ENCODE measurements at places on chromosomes 1 and 21.

- DNase-seq = no peak
Measured at GRCh38 chr1:36602184-36602583, 119.5 kb upstream of the CSF3R start.

DNA sequence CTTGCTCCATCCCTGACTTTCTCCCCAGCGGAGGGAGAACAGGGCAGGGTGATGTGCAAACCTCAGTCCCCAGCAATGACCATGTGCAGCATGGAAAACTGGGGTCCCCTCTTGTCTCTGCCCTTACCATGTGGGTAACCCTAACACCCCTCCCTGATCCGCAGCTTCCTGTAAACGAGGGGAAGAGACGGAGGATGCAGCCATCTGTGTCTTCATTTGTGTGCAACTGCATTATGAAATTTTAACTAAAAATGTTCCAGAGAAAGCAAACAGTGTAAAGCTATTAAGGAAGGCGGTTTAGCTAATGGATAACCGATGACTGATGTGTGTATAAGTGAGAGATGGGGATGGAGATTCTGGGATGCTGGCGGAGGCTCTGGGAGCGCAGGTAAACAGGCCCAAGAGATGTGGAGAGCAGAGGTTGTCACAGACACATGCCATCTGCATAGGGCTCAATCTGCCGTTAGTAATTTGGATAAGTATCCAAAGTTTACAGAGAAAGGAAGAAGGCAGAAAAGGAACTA is 206.6 kb downstream of the DSCAM start:
- DNase-seq = no peak

DNA sequence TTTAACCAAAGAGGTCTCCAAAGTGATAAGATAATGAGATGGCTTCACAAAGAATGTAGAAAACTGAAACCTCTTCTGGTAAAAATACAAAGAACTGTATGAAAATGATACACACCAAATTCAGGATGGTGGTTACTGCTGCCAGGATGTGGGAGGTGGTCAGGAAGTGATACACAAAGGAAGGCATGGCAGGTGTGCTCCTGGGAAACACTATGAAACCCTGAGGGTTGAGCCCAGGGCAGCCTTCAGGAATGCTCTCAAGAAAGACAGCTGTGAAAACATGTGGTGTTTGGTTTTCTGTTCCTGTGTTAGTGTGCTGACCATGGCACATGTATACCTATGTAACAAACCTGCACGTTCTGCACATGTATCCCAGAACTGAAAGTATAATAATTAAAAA is 109.3 kb downstream of the NTNG1 start:
- no peak for DNase-seq

GRCh38 chr1:68954841-68955240 is 458.0 kb upstream of the DEPDC1 start:
- no peak for DNase-seq

GRCh38 chr1:41480204-41481108 is 4.0 kb downstream of the EDN2 start:
- no peak for DNase-seq

- DNase-seq = no peak
Measured at GRCh38 chr1:109893532-109894171, 17.0 kb upstream of the CSF1 start.

DNA sequence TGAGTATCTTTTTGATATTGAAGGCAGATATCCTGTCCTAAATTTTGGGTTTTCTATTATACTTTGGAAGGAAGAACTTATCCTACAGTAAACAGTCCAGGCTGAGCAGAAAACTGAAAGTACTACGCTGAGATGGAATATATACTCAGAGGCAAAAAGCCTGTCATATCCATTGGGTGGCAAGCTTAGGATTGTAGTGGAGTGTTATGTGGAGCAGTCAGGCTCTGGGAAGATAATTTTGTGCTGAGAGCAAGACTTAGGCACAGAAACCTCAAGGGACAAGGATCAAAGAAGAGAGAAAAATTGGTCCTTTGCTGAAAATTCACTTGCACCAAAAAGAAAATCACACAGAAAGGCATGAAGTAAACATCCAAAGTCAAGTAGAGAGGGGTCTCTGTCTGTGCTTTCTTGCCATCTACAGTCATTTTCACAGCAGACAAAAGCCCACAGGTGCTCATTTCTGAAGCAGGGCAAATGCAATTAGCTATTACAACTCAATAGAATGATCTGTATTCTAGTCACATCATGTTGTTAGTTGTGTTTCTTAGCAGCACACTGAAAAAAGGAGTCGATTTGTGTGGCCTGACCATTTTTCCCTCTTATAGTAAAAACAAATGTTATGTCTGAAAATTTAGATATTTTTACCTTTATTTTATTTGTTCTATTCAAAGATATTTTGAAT is 38.5 kb downstream of the CRB1 start:
- DNase-seq = no peak

DNA sequence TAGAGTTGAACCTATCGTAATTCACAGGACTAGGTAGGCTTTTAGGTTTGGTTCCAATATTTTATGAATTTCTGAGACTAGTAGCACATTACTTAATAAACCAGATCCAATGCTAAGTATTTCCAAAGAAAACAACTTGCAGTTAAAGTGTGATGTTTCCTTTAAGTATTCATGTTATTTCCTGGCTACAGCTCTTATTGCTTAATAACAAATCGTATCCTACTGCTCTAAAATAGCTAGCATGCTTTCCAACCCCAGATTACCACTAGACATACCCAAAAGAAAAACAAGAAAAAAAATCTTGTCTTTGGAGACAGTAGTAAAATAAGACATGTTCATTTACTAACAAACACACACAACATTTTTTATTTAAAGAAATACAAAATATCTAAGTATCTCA is 898 bp downstream of the KRTAP27-1 start:
- peak; percentile 2 for DNase-seq

GRCh38 chr1:10602936-10603335 is 128.2 kb downstream of the PEX14 start:
- no peak for DNase-seq

DNA sequence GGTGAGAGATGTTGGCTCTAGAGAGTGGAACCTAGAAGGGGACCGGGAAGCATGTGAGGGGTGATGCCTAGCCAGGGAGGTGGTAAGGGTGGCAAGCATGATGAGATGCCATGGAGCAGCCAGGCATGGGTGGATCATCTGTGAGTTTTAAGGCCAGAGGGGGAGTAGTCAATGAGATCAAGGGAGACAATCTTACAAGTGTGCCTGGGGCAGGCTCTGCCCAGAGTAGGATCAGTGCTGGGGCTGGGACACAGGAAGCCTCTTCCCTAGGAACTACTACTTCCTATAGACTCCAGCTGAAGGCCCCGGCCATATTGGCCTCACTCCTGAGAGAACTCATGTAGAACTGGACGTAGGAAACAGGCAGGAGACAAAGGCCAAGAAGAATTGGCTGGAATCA is 192.4 kb upstream of the CSF3R start:
- DNase-seq = no peak

- DNase-seq = peak; percentile 27
Measured at GRCh38 chr1:109786531-109787021, 22.9 kb upstream of the EPS8L3 start.

- no peak for DNase-seq
Measured at GRCh38 chr1:3019007-3019515, 2.2 kb upstream of the ACTRT2 start.

GRCh38 chr1:214983126-214983869 is 99.2 kb upstream of the KCNK2 start:
- DNase-seq = peak; percentile 25

GRCh38 chr1:246875041-246876026 is 56.4 kb downstream of the AHCTF1 start:
- DNase-seq = peak; percentile 64

GRCh38 chr1:159993911-159994310 is 37.9 kb downstream of the PIGM start:
- DNase-seq = no peak

- DNase-seq = no peak
Measured at GRCh38 chr21:34792504-34793089, 123.8 kb downstream of the CLIC6 start.

DNA sequence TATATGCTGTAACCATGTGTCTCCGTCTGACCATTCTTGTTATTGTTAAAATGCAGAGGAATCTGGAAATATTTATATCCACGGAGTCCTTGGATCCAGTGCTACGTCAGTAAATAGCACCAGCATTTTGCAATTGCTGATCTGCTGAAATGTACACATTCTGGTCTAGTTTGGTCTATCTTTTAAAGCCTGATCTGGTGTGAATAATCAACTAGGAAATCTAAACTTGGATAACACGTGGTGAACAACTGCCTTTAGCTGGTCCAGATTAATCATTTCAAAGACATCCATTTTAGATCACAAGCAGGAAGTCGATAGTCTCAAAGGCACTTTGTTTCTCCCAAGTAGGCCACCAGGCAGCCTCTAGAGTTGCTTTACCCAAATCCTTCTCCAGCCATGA is 32.6 kb downstream of the PDPN start:
- DNase-seq = no peak

DNA sequence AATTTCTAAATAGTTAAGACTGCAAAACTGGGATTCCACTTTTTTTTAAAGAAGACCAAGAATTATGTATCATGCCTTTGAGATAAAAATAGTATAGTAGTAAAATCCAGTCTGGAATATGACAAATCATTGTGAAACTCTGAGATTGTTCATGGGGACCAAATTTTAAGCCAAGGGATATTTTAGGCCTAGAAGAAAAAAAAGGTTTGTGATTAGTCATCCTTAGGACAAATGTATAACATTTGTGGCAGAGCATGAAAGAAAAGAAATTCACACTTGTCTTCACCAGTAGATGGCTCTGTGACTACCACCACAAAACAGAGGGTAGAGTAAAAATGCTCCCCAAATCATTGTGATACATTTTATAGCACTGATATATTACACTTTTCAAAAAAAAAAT is 226.1 kb downstream of the KCTD3 start:
- peak; percentile 89 for DNase-seq

DNA sequence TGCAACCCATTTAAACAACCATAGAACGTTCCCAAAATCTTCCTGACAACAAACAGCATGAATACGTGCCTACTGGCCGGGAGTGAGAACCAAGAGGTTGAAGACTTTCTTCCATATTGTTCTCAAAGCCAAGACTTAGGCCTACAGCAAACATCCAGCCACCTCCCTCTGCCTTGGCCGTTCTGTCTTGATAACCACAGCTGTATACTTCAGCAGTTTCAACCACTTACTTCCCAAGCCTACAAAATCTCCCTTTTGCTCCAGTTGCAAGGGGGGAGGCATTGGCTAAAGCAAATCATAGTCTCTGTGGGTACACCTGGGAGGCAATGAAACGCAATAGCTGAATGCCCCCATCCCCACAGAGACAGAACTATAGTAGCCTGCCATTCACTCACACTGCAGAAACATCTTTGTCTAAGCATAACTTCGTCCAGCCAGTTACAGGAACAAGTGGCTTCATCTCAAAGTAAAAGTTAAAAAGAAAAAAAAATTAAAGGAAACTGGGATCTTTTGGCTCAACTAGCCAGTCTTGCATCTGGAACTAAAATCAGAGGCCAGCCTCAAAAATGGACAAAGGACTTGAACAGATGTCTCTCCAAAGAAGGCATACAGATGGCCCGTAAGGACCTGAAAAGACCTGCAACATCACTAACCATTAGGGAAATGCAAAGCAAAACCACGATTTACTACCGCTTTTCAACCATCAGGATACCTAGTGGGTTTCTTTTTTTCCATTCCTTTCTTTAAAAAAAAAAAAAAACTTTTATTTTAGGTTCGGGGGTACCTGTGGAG is 186.0 kb downstream of the PSMG1 start:
- no peak for DNase-seq

- DNase-seq = no peak
Measured at GRCh38 chr1:180842491-180843275, 70.0 kb upstream of the KIAA1614 start.

DNA sequence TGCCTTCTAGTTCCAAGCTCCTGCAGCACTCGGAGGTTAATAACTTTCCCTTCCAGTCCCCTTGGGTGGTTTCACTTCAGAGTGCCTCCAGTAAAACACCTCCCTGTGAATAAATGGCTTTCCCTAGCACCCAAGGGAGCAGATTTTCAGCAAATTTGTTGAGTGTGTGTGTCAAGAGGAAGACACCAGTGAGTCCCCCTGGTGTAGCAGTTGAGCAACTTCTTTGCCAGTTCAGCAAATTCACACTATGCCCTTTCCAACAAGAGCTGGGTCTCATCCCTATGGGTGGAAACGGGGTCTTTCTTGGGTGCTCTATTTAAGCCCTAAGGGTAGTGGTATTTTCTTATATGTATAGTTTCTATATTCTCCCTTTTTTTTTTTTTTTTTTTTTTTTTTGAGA is 806 bp upstream of the AADACL4 start:
- DNase-seq = no peak

DNA sequence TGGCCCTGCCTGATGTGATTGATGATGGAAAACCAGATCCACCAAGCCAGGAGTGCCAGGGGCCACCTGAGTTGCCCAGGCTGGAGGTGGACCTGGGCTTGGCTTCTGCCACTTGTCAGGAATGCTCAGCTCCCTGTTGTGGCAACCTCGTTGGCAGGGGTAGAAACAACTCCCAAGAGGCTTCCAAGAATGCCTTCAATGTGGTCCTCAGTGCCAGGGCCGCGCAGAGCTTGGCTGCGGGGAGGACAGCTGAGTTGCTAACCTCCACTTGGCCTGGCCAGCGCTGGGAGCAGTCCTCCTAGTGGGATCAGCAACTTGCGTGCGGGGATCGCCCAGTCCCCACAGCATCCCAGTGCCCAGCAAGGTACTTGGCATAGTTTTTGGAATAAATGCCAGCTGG is 9.0 kb downstream of the MYOM3 start:
- DNase-seq = no peak

Measured in adipocyte (in vitro differentiated cells).